ENCODE measurements at places on chromosomes 2 and 18.

GRCh38 chr2:209496586-209496982, 72.7 kb downstream of the MAP2 start:
- DNase-seq: no peak

GRCh38 chr2:26355038-26355995, 8.7 kb upstream of the ADGRF3 start:
- DNase-seq: no peak

DNA sequence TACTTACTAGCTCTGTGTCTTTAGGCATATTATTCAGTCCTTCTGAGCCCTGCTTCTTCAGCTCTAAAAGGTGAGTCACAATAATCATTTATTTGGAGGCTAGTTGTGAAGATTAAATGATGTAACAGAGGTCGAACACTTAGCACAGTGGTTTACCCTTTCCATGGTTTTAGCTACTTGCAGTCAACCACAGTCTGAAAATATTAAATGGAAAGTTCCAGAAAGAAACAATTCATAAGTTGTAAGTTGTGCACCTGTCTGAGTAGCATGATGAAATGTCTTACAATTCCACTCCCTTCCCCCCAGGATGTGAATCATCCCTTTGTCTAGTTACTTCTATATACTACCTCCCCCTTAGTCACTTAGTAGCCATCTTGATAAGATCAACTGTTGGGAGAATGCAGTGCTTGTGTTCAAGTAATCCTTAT, 217.6 kb upstream of the THUMPD2 start:
- no peak for DNase-seq

GRCh38 chr2:56803596-56803995, 619.8 kb downstream of the CCDC85A start:
- no peak for DNase-seq

DNA sequence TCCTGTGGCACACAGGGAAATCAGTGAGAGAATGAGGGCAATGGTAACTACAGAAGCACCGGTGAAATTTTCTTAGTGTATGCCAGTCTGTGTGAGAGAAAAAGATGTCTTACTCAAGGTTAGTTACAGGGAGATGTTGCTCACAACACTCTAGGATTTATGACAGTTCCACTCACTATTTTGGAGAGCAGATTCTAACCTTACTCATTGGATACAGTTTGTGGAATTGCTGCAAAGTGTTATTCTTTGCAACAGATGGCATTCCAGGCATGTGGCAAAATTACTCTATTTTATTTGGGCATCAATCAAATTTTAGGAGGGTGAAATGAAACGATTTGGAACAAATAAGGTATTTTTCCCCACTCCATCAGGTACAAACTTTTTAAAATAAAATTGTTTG, 449.1 kb downstream of the PIK3C3 start:
- DNase-seq: no peak

DNA sequence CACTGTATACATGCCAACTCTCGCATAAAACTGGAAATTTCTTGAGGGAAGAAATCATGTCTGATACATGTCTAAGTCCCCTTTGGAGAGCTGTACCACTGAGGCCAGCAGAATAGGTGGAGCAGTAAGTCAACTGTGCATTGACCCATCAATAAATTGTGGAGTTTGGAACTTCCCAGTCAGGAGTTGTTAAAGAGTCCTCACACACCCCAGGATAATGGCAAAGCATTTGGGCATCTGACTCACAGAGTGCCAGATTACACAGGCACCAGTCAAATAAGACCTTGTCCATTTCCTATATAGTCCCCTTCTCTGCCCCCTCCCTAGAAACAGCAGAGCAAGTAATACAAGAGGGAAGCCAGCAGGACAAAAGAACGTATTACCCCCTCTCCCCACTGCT, 10.4 kb downstream of the VSNL1 start:
- no peak for DNase-seq

All from NCI-H2081 treated with DMSO at 0.1 percent for 48 hours (cell line).